ENCODE measurements at places on chromosomes 6 and 20. TPM values are rescaled to one million over a fixed set of nuclear protein-coding genes. Genes with fewer than 3 reads are reported as not detected.

The TNXB gene
- 59.9 TPM for total RNA-seq

The CLVS2 gene
- not detected for total RNA-seq

The LTA gene
- not detected for total RNA-seq

The PBOV1 gene
- not detected for total RNA-seq

The GABRR1 gene
- not detected for total RNA-seq

The CST5 gene
- total RNA-seq: not detected

The VWA7 gene
- 21.5 TPM for total RNA-seq

The CENPW gene
- 0.83 TPM for total RNA-seq

The C20orf204 gene
- 0.86 TPM for total RNA-seq

The ZKSCAN8 gene
- 15.7 TPM for total RNA-seq

The SLC25A27 gene
- total RNA-seq: 25.6 TPM

The CST2 gene
- total RNA-seq: not detected

The E2F1 gene
- 2.3 TPM for total RNA-seq

The BPIFB2 gene
- total RNA-seq: not detected

The MOXD1 gene
- total RNA-seq: 1.6 TPM

The XKR7 gene
- total RNA-seq: not detected

The ULBP2 gene
- 1.1 TPM for total RNA-seq

The PRPH2 gene
- 0.70 TPM for total RNA-seq

The UCKL1 gene
- total RNA-seq: 43.2 TPM

The GTSF1L gene
- total RNA-seq: not detected

The SLC22A7 gene
- total RNA-seq: not detected

Measured in cardiac septum (tissue), 1 donor.